ENCODE measurements at places on chromosomes 11 and 22.

DNA sequence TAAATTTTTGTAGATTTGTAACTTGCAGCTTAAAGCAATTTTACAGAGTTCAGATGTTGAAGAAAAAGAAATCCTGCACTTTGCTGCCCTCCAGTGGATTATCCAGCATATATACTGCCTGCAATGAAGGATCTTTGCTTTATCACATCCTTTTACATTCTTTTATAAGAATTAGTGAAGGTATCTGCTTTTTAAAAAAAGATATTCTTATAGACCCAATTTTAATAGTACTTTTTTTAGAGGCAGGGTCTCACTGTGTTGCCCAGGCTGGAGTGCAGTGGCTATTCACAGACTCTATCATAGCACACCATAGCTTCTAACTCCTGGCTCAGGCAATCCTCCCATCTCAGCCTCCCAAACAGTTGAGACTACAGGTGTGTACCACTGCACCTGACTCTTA lies 60.7 kb downstream of the TTC17 start:
- no peak for DNase-seq

GRCh38 chr22:21634844-21635243 lies 2.3 kb downstream of the CCDC116 start:
- no peak for DNase-seq

DNA sequence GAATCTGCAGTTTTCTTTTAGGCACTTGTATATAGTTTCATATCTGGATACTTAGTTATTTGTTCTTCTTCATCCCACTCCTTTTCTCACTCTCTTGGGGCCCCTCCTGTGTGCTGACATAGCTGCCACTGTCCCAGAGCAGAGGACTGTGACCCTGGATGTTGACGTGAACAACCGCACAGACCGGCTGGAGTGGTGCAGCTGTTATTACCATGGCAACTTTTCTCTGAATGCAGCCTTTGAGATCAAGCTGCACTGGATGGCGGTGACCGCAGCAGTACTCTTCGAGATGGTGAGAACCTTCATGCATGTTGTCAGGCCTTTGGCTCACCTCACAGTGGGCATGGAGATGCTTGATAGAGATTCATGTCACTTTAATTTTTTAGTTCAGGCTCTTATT lies 50.9 kb upstream of the YWHAH start:
- no peak for DNase-seq

- DNase-seq, result no peak
These were observed 526 bp downstream of the C1QTNF6 start for GRCh38 chr22:37187552-37187890.

GRCh38 chr11:95364324-95365295 lies 133.6 kb upstream of the SESN3 start:
- no peak for DNase-seq

GRCh38 chr11:16902781-16903378 lies 111.3 kb downstream of the PLEKHA7 start:
- no peak for DNase-seq

DNA sequence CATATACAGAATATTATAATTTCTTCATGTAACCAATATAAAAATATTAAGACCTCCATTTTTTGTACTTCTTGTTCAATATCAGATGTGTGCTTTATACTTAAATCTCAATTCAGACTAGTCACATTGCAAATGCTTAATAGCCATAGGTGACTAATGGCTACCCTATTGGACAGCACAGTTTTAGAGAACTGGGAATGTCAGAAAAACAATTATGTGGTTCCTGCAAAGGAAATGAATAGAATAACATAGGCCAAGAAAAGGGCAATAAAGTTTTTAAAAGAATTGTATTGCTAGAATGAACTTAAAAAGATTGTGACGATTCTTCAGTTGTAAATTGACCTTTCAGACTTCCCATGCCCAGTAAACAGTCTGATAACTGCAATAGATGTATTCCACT lies 843.0 kb downstream of the METTL15 start:
- no peak for DNase-seq

GRCh38 chr11:111299101-111300026 lies 1.0 kb downstream of the POU2AF3 start:
- no peak for DNase-seq

GRCh38 chr11:30749268-30749667 lies 163.1 kb upstream of the MPPED2 start:
- DNase-seq, result no peak

- DNase-seq, result no peak
These were observed 584.0 kb upstream of the RAG2 start for GRCh38 chr11:37182031-37182430.

DNA sequence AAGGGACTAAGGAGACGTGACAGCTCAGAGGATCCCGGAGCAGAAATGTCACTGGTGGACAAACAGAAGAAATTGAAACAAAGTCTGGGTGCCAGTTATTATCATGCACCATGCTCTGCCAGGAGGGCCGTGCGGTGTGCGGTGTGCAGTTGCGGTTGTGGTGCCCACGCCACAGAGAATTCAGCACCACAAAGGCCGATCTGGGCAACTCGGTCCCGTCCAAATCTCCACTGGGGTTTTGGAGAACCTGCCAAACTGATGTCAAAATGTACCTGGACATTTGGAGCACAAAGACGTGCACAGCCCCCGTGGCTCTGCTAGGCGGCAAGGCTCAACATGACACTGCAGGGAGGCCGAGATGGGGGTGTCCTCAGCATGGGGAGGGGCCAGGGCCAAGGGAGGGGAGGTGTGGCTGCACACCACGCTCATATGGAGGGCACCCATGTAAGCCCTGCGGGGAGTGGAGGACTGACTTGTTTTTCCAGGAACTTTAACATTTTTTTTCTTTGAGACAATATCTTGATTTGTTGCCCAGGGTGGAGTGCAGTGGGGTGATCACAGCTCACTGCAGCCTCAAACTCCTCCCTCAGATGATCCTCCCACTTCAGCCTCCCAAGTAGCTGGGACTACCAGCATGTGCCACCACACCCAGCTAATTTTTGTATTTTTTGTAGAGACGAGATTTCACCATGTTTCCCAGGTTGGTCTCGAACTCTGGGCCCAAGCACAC lies 39.4 kb downstream of the GNB1L start:
- DNase-seq, result no peak
